ENCODE measurements at places on chromosomes 5 and 9.

DNA sequence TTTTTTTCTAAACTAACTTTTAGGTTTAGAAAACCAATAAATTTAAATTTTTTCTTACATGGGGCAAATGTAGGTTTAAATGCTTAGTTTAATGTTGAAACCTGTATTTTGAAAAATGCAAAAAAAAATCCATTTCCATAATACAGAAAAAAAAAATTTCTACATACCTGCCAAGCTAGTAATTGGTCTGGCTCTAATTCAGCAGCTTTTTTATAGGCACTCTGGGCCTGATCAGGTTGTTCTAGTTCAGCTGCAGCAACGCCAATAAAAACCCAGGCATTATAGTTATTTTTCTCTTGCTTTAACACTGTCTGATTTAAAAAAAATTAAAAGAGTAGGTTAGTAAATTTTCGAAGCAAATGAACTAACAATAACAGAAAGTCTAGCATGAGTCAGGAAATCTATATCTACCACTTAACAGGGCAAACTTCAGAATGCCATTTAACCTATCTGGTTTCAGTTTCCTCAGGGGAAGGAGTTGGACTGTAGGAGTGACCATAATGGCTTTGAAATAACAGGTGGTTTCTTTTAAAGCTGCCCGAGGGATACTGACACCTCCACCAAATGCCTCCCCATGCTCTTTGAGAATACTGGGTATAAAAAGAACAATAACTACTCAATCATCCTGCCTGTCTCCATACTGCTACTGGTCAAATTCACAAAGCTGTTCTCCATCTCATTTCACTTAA lies 11.6 kb downstream of the SKIC3 start:
- DNase-seq: no peak

GRCh38 chr5:56247592-56247991 lies 14.5 kb upstream of the ANKRD55 start:
- DNase-seq: no peak

- no peak for DNase-seq
Observed at GRCh38 chr9:87703636-87704276, 22.2 kb upstream of the CTSL start.

DNA sequence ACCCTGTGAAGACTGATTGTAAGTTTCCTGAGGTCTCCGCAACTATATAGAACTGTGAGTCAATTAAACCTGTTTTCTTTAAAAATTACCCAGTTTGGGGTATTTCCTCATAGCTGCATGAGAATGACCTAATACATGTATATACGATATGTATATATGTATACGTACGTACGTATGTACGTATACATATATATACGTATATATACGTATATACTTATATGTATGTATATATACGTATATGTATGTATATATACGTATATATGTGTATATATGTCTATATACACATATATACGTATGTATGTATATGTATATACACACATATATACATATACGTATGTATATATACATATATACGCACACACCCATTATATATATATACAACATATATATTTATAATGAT lies 1153.0 kb upstream of the CDH18 start:
- DNase-seq: no peak

DNA sequence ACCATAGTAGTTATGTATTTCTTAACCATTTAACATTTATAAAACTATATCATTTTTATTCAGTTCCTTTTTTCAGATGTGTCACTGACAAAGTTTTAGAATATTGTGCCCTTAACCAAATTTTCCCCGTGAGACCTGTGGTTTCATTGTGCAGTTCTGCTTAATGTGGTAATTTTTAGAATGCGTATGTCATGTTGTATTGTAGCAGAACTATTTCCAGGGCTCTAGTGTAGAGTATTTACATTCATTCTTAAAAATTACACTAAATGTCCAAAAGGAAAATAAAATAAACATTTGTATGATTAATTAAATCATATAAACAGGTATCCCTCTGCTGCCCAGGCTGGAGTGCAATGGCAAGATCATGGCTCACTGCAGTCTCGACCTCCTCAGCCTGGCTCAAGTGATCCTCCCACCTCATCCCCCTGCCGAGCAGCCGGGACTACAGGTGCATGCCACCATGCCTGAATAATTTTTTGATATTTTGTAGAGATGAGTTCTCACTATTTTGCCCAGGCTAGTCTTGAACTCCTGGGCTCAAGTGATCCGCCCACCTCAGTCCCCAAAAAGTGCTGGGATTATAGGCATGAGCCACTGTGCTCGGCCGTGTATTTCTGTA lies 15.4 kb downstream of the SERINC5 start:
- no peak for DNase-seq

GRCh38 chr5:87430863-87431457 lies 18.2 kb upstream of the CCNH start:
- DNase-seq: no peak

GRCh38 chr5:18158166-18158565 lies 523.9 kb downstream of the TAF11L14 start:
- DNase-seq: no peak

GRCh38 chr9:127523312-127523851 lies 72.1 kb downstream of the LRSAM1 start:
- peak; percentile 49 for DNase-seq

DNA sequence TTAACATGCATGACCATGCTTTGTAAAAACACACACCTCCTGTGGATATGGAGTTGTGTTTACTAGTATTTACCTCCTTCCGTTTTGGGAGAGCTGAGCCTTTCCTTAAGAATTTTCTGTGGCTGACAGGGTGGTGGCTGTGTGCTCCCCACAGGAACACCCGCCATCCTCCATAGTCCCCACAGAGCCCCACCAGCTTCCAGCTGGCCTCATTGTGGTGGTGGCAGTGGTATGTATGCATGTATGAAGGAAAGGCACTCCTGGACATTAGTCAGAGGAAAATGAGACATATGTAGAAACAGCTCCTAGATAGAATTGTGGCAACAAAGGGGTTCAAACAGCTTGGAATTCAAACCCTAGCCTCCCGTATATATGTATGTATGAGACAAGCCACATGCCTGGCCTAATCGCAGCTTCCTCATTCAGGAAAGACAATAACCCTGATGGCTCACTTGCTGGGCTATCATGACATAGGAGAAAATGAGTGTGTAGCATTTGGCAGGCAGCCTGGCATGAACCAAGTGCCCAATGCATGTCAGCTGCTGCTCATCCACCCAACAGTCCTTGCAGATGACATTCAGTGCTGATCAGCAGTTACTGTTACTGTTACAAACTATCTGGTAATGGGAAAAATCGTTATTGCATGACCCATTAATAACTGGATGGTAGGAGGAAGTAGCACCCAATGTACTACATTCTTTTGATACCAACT lies 459.7 kb downstream of the EBF1 start:
- DNase-seq: peak; percentile 60

DNA sequence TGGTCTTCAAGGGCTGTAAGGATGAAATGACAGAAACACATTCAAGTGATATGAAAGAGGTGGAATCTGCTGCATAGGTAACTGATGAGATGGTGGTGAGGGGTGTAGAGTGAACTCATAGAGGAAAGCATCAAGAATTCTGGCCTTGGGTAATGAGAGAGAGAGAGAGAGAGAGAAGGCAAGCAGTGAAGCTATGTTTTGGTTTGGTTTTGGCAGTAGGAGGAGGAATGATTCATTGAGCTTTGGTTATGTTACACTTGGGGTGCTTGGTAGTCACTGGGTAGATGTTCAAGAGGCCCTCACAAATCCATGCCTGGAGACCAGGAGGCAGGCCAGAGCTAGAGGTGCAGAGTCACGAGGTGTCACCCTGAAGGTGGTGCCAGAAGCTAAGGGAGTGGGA lies 89.5 kb downstream of the EGFLAM start:
- DNase-seq: no peak
